Stimulated activated CD4-positive, alpha-beta T cell treated with anti-CD3 and anti-CD28 coated beads, Interleukin-1b, Interleukin-23, amount 100 ng/mL, for 4 hours (primary cell): ENCODE measurements at places on chromosomes 1 and 21.

- DNase-seq = no peak
These were observed 38.3 kb downstream of the LRRN2 start for GRCh38 chr1:204647114-204647804.

DNA sequence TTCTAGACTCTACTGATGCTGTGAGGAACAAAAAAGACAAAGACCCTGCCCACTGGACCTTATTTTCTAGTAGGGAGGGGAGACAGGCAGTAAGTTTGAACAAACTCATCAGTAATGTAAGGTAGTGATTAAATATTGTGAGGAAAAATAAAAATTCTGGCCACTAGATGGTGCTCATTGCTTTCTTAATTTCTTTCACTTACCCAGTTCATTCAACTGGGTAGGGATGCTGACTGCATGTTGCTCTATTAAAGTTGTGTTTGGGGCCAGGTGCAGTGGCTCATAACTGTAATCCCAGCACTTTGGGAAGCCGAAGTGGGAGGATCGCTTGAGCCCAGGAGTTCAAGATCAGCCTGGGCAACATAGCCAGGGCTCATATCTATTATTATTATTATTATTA is 6.3 kb upstream of the KYAT3 start:
- no peak for DNase-seq

DNA sequence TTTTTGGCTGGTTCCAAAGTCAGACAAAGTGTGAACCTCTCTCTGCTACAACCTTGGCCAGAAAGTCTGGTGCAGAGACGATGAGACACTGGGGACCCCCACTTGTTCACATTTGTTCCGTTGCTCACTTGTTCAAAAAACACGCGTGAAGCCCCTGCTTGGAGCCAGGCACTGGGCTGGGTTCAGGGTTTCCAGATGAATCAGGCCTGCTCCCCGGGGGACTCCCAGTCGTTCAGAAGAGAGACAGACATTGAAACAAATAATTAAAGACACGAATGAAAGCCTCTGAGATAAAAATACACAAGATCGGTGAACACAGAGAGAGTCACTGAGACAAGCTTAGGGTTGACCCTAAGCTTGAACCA is 101.5 kb upstream of the RUNX3 start:
- DNase-seq = no peak

- DNase-seq = no peak
These were observed 6.3 kb upstream of the CAMSAP2 start for GRCh38 chr1:200732438-200732837.

- no peak for DNase-seq
These were observed 493.8 kb upstream of the CHRM3 start for GRCh38 chr1:238892612-238893011.

DNA sequence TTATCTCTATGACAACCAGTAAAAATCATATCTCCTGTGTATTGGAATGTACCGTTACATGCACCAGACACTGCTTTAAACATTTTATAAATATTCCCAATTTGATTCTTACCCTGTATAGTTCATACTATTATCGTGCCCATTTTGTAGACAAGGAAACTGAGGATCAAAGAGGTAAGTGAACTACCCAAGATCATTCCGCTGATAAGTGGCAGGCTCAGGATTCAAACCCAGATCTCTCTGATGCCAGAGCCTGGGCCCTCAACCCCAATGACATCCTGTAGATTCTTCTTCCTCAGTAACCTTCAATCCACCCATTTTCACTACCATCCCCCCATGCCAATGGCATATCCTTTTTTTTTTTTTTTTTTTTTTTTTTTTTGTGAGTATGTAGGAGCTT is 12.3 kb downstream of the CFAP57 start:
- DNase-seq = no peak

DNA sequence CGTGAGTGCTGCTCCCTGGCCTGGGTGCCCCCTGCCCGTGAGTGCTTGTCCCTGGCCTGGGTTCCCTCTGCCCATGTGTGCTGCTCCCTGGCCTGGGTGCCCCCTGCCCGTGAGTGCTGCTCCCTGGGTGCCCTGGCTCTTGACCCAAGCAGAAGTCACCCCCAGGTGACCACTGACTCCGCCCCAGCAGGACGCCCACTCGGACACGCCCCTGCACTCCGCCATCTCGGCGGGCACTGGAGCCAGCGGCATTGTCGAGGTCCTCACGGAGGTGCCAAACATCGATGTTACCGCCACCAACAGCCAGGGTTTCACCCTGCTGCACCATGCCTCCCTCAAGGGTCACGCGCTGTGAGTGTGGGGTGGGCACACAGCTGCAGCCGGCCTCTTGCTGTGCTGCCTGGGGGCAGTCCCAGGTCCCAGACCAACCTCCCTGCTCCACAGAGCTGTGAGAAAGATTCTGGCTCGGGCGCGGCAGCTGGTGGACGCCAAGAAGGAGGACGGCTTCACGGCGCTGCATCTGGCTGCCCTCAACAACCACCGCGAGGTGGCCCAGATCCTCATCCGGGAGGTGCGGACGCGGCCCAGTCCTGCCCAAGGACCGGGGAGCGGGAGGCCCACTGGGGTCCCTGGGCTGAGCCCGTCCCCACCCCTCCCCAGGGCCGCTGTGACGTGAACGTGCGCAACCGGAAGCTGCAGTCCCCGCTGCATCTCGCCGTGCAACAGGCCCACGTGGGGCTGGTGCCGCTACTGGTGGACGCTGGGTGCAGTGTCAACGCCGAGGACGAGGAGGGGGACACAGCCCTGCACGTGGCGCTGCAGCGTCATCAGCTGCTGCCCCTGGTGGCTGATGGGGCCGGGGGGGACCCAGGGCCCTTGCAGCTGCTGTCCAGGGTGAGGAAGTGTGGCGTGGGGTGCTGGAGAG is 3.9 kb upstream of the MMP23B start:
- no peak for DNase-seq

- DNase-seq = no peak
These were observed 47.2 kb downstream of the FMN2 start for GRCh38 chr1:240138867-240139266.

- no peak for DNase-seq
These were observed 20.6 kb downstream of the LRRC42 start for GRCh38 chr1:53966794-53967193.

GRCh38 chr1:100428160-100428559 is 75.9 kb downstream of the CDC14A start:
- DNase-seq = no peak

DNA sequence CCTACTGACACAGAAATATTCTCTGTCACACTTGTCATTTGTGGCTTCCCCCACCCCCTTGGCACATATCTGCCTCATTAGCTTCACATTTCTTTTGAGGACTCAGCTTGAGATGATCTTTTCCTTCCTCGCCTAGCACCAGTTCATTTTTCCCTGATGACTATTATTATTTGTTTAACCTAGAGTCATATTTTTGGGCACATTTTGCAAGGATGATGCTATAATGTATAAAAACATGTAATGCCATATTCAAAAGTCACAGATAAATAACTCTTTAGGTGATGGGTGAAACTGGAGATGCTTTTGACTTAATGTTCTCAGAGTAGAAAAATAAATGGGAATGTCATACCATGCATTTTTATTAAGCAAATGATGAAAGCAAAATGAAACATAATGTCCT is 202.7 kb downstream of the BACH1 start:
- DNase-seq = no peak

DNA sequence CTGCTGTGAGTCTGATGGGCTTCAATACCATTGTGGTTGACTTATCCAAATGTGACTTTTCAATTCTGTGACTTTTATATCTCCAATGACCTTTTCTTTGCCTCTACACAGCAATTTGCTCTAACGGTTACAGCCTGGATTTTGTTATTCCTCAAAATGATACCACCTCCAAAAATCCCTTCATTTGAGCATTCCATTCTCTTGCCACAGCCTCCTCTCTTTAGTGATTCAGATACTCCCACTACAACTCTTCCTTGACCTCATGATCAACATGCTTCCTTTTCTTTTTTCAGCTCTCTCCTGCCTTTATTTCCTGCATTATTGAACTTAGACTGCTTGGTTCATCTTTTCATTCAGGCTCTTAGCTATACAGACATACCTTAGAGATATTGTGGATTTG is 16.6 kb upstream of the IL19 start:
- no peak for DNase-seq

DNA sequence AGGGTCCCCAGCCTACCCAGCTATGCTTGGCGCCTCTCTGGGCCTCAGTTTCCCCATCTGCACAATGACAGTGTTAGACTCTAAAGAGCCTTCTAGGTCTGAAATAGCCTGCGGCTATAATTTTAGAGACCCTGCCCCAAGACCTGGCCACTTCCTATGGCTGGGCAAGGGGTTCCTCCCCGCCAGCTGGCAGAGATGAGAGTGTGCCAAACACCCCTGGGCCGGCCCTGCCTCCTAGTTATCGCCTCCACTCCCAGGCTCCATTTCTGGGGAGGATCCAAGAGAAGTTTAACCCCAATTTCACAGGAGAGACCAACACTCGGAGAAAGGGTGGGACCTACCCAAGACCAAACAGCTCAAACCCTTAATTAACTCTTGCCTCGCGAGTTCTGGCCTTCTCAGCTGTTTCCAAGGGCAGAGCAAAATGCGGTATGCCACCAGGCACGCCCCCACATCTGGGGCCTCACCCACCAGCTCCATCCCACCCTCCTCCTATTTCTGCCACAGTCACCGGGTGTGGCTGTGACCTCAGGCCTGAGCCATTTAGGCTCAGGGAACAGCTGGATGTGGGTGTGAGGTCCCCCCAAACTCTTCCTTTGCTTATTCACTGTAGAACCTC is 35.7 kb downstream of the TTC39A start:
- no peak for DNase-seq

DNA sequence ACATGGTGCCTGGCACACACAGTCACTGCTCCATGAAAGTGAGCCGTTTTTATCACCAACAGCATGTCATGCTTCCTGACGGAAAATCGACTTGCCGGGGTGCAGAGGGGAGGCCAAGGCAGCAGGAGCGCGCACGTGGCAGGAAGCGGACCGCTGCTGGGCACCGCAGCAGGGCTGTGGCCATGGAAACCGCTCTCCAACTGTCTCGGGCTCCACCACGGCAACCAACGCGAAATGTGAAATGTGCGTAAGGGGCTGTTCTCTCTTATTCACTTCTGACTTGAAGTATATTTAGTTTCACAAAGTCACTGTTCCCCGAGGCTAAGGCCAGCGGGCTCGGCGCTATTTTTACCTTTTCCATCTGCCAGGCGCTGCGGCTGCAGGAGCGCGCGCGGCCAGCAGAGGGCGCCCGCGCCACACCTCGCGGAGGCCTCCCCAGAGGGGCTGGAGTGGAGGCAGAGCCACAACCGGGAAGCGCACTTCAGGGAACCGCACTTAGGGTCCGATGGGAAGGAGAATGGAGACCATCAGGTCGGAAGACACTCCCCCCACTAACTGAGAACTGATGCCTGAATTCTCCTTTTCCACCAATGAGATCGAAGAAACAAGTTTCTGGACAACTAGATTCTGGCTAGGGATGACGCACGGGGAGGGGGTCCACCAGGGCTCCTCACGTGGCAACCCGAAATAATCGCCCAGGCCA is 19.7 kb downstream of the RCC2 start:
- DNase-seq = peak; percentile 66

- no peak for DNase-seq
These were observed 139.2 kb downstream of the CASZ1 start for GRCh38 chr1:10657088-10657847.
